Thoracic aorta endothelial cell (primary cell): ENCODE measurements at places on chromosomes 16 and 17. TPM values are rescaled to one million over a fixed set of nuclear protein-coding genes. Genes with fewer than 3 reads are reported as not detected.

The STAT5A gene
- 16.9 and 25.6 TPM in 2 replicates for total RNA-seq

The ACSM2A gene
- total RNA-seq: under 0.01 TPM in 1 of 2 replicates, not detected in the other

The CD300E gene
- not detected in 2 replicates for total RNA-seq

The LDHD gene
- total RNA-seq: 0.72 and 0.80 TPM in 2 replicates

The TBC1D3H gene
- total RNA-seq: not detected in 2 replicates

The CIITA gene
- under 0.01 and 0.07 TPM in 2 replicates for total RNA-seq

The CDRT15 gene
- total RNA-seq: not detected in 2 replicates

The KCNH4 gene
- under 0.01 TPM in 1 of 2 replicates, not detected in the other for total RNA-seq

The FBXW10 gene
- total RNA-seq: not detected in 2 replicates

The OTOP3 gene
- not detected in 2 replicates for total RNA-seq

The TEKT5 gene
- total RNA-seq: not detected in 2 replicates

The CDYL2 gene
- total RNA-seq: 44.0 and 47.1 TPM in 2 replicates

The KRT25 gene
- not detected in 2 replicates for total RNA-seq

The TP53TG3 gene
- total RNA-seq: not detected in 2 replicates

The CISD3 gene
- total RNA-seq: 3.2 and 4.6 TPM in 2 replicates

The PRAC1 gene
- not detected in 2 replicates for total RNA-seq

The CTRL gene
- total RNA-seq: 0.57 TPM in 1 of 2 replicates, not detected in the other

The CD300A gene
- not detected in 2 replicates for total RNA-seq

The KRTAP1-1 gene
- total RNA-seq: not detected in 2 replicates

The RNF157 gene
- 0.22 and 0.93 TPM in 2 replicates for total RNA-seq

The CACNB1 gene
- total RNA-seq: 2.0 and 4.2 TPM in 2 replicates

The FAM20A gene
- under 0.01 TPM in 1 of 2 replicates, not detected in the other for total RNA-seq

The PIK3R5 gene
- total RNA-seq: not detected in 2 replicates

The PLLP gene
- 1.4 and 2.0 TPM in 2 replicates for total RNA-seq
